ENCODE measurements at places on chromosomes 2 and 18.

DNA sequence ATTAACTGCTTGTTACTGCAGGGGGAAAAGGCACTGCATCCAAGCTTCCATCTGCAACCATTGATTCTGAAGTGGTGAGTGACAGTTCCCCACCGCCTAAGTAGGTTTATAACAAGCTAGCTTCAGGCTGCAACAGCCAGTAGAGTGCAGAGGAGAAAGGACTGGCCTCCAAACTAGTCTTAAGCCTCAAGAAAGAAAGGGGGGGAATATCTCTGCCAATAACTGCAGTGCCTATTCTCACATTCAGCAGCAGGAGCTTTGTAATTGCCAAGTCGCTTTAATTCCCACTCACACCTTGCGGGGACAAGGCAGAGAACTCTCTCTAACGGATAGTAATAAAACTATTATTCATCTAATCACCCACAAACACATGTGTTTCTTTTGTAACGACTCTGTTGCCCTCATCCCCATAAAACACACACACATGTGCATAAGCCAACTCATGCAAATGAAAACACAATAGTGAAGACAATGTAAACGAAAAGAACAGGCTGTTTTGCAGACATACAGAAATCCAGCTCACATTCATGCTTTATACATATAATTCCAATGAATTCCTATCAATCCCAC lies 1963.3 kb upstream of the PIK3C3 start:
- no peak for DNase-seq

GRCh38 chr2:159035790-159036411 lies 67.5 kb downstream of the TANC1 start:
- DNase-seq: peak; percentile 68

GRCh38 chr2:101722864-101723263 lies 25.4 kb downstream of the MAP4K4 start:
- no peak for DNase-seq

DNA sequence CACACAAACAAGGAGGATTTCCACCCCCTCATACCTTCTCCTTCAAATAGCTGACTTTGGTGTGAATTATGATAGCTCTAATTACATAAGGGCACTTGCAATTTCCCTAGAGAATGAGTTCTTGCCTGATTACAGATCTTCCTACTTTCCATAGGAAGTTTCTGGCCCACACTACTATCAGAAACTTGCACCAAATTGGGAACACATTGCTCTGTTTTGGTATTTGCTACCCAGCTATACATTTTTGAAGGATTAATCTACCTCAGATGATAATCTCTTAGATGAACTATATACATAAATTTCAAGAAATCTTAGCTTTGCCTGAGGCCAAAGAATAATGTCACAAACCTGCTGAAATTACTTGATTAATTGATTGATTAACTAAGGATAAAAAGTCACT lies 4.9 kb downstream of the DCC start:
- DNase-seq: no peak

DNA sequence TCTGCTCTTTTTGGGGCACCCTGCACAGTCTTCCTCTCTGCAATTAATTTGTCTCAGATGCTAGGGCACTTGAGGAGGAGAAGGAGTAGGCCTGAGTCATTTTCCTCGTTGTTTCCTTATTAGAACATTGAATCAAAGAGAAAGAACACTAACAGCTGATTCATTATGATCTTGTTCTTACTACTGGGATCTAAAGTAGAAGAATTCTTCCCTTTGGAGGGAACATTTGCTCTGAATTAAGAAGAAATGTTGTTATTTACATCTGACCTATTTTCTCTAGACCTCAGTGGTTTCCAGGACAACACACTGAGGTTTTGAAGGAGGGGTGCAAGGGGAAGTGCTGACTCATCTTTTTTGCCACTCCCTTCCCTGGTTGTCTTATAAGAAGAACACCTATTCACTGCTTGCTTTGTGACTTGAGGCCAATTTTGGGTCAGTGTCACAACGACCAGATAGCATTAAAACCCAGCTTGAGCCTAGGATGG lies 24.3 kb upstream of the STAT1 start:
- DNase-seq: peak; percentile 79
